ELR (cell line): ENCODE measurements at places on chromosomes 7 and 10.

DNA sequence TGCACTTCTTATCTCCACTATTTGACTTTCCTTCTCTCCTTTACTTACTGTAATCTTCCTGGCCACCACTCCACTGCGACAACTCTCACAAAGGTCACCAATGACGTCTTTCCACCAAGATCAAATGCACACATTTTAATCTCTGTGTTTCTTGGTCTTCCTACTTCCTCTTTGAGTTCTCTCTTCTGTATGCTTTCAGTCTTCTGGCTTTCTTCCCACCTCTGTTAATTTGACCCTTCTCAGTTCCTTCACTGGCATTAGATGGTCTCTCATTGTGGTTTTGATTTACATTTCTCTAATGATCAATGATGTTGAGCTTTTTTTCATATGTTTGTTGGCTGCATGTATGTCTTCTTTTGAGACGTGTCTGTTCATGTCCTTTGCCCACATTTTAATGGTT, 31.9 kb downstream of the FAM107B start:
- no peak for DNase-seq

GRCh38 chr7:159035571-159036073, 109.0 kb downstream of the VIPR2 start:
- DNase-seq: no peak

- peak; percentile 98 for DNase-seq
These were observed 50.6 kb downstream of the PRTFDC1 start for GRCh38 chr10:24901686-24902399.

DNA sequence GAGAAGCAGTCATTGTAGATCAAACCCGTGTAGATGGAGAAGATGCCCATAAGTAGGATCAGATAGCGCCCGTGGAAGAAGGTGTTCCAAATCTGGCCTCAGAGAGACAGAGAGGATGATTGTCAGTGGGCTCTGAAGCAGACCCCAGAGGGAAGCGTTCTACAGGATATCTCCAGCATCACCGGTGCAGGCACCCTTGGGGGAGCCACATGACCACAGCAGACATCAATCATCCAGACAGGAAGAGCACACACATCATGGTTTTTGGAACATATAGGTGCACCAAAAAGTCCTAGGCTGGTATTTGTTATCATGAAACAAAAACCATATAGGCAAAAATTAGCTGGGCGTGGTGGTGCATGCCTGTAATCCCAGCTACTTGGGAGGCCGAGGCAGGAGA, 44.0 kb upstream of the SVOPL start:
- no peak for DNase-seq

DNA sequence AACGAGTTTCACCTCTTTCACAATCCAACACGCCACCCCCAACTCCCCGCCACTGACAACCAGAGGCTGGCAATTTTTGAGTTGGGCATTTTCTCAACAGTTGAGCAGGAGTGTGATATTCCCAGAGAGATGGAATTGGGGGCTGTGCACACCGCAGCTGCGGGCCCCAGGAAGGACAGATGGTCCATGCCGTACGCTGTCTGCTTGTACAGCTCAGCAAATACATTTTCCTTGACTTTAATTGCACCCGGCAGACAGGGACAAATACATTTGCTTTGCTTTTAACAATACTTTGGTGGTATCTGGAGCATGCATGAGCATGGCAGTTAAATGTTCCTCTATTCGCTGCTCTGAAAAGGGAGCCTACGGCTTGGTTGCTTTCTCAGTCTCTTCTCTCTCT, 354.2 kb upstream of the DPP6 start:
- no peak for DNase-seq

GRCh38 chr10:112471878-112472487, 25.0 kb downstream of the VTI1A start:
- DNase-seq: peak; percentile 68

DNA sequence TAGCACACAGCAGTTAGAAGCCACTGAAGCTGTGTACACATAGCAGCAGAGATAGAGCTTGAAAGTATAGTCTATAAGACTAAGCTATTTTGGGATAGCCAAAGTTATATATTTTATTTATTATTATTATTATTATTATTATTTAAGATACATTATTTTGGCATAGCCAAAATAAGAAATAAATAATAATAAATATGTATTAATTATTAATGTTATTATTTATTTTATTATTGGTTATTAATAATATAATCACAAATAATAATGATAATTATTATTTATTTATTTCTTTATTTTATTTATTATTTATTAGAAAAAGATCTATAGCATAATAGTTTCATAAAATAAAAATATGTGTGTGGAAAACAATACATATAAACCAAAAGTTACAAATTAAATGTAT, 107.2 kb upstream of the FOXK1 start:
- no peak for DNase-seq

DNA sequence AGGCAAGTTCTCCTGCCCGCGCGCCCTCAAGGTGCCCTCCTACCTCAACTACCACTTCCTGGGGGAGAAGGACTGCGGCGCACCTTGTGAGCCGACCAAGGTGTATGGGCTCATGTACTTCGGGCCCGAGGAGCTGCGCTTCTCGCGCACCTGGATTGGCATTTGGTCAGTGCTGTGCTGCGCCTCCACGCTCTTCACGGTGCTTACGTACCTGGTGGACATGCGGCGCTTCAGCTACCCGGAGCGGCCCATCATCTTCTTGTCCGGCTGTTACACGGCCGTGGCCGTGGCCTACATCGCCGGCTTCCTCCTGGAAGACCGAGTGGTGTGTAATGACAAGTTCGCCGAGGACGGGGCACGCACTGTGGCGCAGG, 1.4 kb downstream of the FZD1 start:
- no peak for DNase-seq

GRCh38 chr7:14685167-14685566, 217.4 kb downstream of the DGKB start:
- peak; percentile 11 for DNase-seq

DNA sequence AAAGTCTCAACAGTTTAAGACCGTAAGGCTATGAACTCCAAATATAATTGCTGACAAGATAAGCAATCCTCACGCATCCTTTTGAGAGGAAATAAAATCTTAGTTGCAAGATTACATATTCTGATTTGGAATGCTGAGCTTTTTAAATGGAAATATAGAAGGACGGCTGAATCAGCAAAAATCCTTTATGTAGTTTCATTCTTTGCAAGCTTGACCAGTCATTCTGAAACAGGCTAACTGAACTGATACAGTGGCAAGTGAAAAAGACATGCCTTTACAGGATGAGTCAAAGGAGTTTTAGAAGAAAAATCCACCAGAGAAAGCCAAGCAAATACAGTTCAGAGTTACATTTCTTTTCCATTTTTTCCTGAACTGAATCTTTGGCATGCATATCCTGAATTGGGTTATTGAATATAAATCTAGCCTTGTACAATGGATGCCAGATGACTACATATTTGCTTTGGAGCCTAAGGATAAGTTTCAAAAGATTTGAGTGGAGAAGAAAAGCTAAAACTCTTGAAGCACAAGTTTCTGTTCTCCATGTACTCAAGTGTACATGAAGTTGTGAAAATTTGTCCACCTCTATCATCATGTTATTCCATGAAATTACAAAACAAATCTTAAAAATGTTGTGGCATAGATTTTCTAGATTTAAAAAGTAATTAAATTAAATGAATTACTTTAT, 4.4 kb downstream of the VIM start:
- peak; percentile 67 for DNase-seq

GRCh38 chr7:2052657-2053048, 180.1 kb downstream of the MAD1L1 start:
- no peak for DNase-seq

DNA sequence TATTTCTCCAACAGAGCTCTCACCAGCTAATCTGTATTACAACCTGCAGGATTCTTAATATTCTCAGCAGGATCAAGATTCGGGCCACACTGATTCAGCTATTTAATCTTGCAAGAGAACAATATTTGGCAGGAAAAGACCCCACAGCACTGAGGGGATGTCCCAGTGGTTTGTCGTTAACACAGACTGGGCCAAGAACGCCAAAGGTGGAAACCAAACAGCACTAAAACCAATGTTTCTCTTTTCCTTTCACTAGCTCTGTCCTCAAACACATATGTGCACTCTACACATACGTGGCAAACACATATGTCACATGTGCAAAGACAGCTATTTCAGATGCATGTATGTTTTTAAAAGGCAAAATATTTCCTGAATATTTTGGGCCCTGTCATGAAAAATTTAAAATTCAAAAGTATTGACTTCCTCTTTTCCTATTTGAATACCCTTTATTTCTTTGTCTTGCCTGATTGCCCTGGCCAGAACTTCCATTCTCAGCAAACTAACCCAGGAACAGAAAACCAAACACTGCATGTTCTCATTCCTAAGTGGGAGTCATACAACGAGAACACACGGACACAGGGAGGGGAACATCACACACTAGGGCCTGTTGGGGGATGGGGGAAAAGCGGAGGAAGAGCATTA, 51.7 kb upstream of the NEBL start:
- no peak for DNase-seq

DNA sequence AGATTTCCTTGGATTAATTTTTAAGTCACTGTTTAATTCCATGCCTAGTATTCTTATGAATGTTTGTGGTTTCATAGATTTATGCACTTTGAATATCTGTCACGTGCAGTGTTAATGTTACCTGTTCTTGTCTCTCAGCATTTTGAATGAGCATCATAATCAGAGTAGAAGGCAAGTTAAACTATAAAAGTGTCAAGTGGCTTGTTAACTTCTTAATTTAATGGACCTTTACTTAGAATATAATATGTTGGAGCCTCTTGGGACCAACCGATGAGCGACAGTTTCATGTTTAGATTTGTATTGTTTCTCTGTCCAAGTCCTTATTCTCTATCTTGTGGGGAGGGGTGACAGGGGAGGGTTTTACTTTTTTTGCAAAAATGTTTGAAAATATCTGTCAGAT, 50.6 kb upstream of the MTURN start:
- DNase-seq: no peak

DNA sequence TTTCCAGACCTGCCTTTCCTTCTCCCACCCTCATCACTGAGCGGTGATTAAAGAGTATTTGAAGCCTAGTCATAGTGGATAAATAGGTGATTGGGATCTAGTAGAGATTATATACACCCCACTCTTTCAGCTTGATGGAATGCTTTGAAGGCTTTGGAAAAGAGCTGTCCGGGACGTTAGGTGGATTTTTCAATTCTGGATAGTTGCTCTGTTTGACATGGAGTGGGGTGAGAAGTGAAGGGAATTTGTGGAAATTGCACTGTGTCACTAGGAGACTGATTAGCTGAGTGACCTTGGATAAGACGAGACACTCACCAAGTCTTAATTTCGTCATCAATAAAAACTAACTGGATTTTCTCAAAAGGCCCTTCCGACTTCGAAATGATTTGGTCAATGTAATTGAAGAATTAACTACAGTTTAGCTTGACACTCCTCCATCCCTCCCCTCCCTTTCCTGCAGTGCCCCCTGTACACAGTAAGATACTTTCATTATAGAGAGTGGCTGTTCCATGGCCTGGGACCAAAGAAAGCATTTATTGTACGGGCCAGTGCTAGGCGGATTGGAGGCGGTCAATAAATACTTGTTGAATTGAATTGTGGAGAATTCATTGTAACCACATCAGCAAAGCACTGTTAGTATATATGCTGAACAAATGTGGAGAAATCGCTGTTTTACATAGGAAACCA, 962 bp downstream of the ZKSCAN1 start:
- DNase-seq: peak; percentile 13

- peak; percentile 56 for DNase-seq
These were observed 453 bp downstream of the URGCP start for GRCh38 chr7:43905956-43906330.

GRCh38 chr10:44396671-44397191, 11.8 kb upstream of the CXCL12 start:
- DNase-seq: no peak

DNA sequence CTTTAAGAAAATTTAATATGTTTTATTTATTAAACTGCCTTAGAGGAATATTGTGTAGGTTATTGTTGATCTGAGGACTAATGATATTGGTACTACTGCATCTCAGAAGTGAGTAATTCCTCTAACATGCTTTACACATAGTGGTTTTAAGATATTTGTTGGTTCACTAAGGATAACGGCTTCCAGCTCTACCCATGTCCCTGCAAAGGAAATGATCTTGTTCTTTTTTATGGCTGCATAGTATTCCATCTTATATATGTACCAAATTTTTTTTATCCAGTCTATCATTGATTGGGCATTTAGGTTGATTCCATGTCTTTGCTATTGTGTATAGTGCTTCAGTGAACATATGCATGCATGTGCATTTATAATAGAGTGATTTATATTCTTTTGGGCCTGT, 20.1 kb downstream of the NXPH1 start:
- no peak for DNase-seq

DNA sequence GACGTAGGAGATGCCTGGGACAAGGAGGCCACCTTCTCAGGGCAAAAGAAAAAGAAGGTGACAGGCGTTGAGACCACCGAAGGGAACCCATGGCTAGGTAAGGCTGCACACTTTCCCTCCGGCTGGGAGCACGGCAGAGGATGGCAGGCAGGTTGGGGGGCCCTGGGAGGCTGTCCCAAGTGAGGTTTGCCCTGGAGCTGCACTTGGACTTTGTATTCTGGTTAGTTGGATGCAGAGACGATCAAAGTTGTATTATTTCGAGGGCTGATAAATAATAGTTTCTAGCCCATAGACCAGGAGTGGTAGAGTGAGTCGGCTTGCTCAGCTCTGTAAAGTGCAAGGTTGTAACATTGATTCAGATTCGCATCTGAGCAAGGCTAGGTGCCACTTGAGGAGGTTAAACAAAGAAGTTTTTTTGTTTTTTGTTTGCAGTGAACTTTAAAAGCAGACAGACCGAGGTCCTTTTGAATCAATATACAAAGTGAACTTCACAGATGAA, 608 bp downstream of the ENTPD7 start:
- peak; percentile 37 for DNase-seq

- DNase-seq: peak; percentile 42
These were observed 186.8 kb upstream of the CXCL12 start for GRCh38 chr10:44571701-44572100.

GRCh38 chr7:153151766-153152165, 392.2 kb downstream of the ACTR3B start:
- DNase-seq: no peak

DNA sequence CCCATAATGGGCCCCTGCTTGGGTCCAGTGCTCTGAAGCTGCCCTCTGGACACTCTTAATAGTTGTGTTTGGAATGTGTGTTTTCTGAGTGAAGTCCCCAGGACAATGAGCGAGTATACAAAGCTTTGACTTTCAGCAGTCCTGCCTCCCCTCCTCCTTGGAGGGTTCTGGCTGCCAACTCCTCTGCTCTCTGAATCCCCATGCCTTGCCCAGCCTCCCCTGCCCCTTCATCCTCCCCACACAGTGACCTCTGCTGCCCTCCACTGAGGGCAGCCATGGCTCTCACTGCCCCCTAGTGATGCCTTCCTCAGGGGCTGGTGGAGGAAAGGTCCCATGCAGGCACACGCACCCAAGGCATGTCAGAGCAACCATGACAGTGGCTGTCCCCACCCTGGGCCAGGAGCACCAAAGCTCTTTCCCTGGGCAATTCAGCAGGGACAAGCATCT, 40.9 kb downstream of the FRMPD2 start:
- no peak for DNase-seq

GRCh38 chr7:22958742-22959141, 55.2 kb downstream of the HYCC1 start:
- no peak for DNase-seq
